ENCODE measurements at places on chromosomes 11 and 22. TPM values are rescaled to one million over a fixed set of nuclear protein-coding genes. Genes with fewer than 3 reads are reported as not detected.

The BIK gene
- total RNA-seq, result 1.1 TPM

The CBLIF gene
- not detected for total RNA-seq

The MAPK8IP2 gene
- 3.9 TPM for total RNA-seq

The LDHAL6A gene
- not detected for total RNA-seq

The CD81 gene
- total RNA-seq, result 392 TPM

The DDIAS gene
- 18.1 TPM for total RNA-seq

The GRK3 gene
- total RNA-seq, result 4.3 TPM

The TEX12 gene
- not detected for total RNA-seq

The RAB6A gene
- 42.5 TPM for total RNA-seq

The CD248 gene
- total RNA-seq, result not detected

The DDB1 gene
- total RNA-seq, result 188 TPM

The OR5M11 gene
- total RNA-seq, result not detected

The OR8G5 gene
- total RNA-seq, result not detected

The KRTAP5-10 gene
- total RNA-seq, result not detected

The NAT10 gene
- 52.9 TPM for total RNA-seq

The FOLR1 gene
- not detected for total RNA-seq

The PRRG4 gene
- total RNA-seq, result 1.2 TPM

The MICAL2 gene
- total RNA-seq, result 111 TPM

The OR52I1 gene
- total RNA-seq, result not detected

The MS4A4A gene
- total RNA-seq, result not detected

The METTL15 gene
- total RNA-seq, result 8.0 TPM

The PRR33 gene
- not detected for total RNA-seq

The MOV10L1 gene
- not detected for total RNA-seq

The APOBEC3G gene
- not detected for total RNA-seq

The CHRDL2 gene
- 4.6 TPM for total RNA-seq

The GLYATL1 gene
- not detected for total RNA-seq

The PKP3 gene
- 36.4 TPM for total RNA-seq

The PTPRJ gene
- 53.4 TPM for total RNA-seq

The UPK3A gene
- total RNA-seq, result not detected

The PANX2 gene
- total RNA-seq, result 7.7 TPM

The LRRC75B gene
- 5.9 TPM for total RNA-seq

The RIBC2 gene
- 2.6 TPM for total RNA-seq

The GP1BB gene
- 1.2 TPM for total RNA-seq

The DCDC1 gene
- 0.60 TPM for total RNA-seq

The CNGA4 gene
- total RNA-seq, result not detected

The EHF gene
- 0.73 TPM for total RNA-seq

The FDXACB1 gene
- total RNA-seq, result 1.5 TPM

The SLC35F2 gene
- total RNA-seq, result 45.4 TPM

The MYEOV gene
- 97.8 TPM for total RNA-seq

The SCGB1D2 gene
- total RNA-seq, result not detected

The GNAZ gene
- total RNA-seq, result 1.8 TPM

The IL18 gene
- 74.9 TPM for total RNA-seq
